Stimulated activated CD4-positive, alpha-beta T cell treated with anti-CD3 and anti-CD28 coated beads, Interleukin-1b, Interleukin-23, amount 100 ng/mL, for 1 hour (primary cell): ENCODE measurements at places on chromosomes 4 and X.

DNA sequence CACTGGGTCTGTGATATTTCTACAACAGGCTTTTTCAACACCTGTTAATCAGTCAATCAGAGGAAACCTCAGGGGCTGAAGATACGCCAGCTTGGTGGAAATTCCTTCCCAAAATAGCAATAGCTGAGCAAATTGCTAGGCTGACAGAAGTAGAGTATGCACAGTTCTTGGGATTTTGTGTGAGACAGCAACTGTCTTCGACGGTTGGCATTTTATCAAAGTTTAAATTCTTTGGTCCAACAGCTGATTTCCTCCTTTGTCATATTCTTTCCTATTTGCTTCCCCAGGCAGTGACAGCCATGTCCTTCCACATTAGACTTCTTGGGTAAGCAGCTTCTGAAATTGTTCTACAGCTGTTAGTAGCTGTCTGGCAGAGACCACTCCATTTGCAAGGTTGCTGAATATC, 8.0 kb upstream of the PALLD start:
- DNase-seq, result no peak

- DNase-seq, result no peak
Measured at GRCh38 chrX:13092455-13092941, 48.1 kb upstream of the FAM9C start.

GRCh38 chr4:7649741-7650531, 215.2 kb upstream of the PSAPL1 start:
- DNase-seq, result no peak

- no peak for DNase-seq
Measured at GRCh38 chrX:136827026-136827425, 46.3 kb upstream of the ARHGEF6 start.

- DNase-seq, result no peak
Measured at GRCh38 chrX:3244203-3244743, 102.2 kb downstream of the MXRA5 start.
